ENCODE measurements at places on chromosomes 12 and 14.

GRCh38 chr12:91140026-91140931 lies 29.0 kb upstream of the LUM start:
- DNase-seq: peak; percentile 88

GRCh38 chr12:52867642-52868041 lies 18.8 kb upstream of the KRT78 start:
- DNase-seq: no peak

GRCh38 chr12:120468821-120469449 lies 613 bp downstream of the SRSF9 start:
- no peak for DNase-seq

- no peak for DNase-seq
These were observed 106.7 kb downstream of the TMEM30B start for GRCh38 chr14:61174441-61174891.

DNA sequence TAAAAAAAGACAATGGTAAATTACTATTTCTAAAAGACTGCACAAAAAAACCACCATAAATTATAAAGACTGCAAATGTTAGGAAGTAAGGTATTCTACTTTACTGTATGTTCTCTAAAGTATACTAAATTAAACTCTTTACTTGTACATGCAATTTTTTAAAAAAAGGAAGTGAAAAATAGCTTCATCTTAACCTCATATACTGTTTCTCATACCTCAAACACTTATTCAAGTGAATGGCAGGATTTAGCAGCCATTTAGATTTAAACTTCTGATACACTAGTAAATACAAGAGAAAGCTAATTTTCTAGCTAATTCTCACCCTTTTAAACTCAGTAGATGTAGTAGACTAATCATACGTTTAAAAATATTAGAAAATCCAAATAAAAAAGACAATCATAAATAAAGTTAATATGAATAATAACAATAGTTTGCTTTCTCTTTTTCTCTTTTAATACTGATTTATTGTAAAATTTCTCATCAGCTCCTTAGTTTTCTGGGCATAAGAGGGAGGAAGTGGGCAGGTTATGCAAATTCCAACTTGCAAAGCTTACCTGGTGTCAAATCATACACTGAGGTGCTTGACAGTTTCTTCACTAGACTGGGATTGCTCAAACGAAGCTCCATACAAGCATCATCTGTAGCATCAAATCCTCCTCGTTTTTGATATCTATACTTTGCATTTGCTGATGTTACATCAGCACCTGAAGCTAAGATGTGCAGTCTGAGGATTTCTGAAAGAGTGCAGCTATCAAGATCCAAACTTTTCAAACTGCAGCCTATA lies 71.0 kb upstream of the CFL2 start:
- no peak for DNase-seq

- DNase-seq: no peak
These were observed 67.4 kb downstream of the CLIP1 start for GRCh38 chr12:122354958-122355641.

DNA sequence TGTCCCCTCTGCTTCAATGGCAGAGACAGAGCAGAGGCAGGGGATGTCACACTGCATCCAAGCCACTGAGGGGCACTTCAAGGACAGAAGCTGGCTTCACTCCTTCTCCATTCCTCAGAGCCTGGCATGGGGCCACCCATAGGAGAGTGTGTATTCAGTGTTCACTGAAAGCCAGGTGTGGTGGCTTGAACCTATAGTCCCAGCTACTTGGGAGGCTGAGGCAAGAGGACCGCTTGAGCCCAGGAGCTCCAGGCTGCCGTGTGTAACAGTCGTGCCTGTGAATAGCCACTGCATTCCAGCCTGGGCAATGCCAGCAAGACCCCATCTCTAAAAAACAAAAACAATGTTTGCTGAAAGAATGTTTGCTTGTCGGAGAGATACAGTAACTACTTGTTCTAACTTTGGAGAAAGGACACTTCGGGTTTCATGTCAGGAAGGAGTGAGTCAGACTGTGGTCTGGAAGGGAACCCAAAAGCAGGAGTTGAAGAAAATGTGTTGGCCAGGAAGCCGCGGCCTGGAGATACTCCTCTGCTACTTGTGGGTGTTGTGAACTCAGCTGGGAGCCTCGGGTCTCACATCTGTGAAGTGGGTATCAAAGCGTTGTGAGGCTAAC lies 43.4 kb downstream of the ELK3 start:
- DNase-seq: peak; percentile 92

GRCh38 chr14:61621444-61621843 lies 73.9 kb upstream of the HIF1A start:
- no peak for DNase-seq

- DNase-seq: no peak
These were observed 472.3 kb downstream of the GLT1D1 start for GRCh38 chr12:129325566-129325965.

- DNase-seq: peak; percentile 59
These were observed 28.8 kb downstream of the RPGRIP1 start for GRCh38 chr14:21308479-21309237.

- no peak for DNase-seq
These were observed 418.8 kb downstream of the BCL11B start for GRCh38 chr14:98853063-98853729.

GRCh38 chr12:26732005-26732908 lies 100.7 kb downstream of the ITPR2 start:
- no peak for DNase-seq

DNA sequence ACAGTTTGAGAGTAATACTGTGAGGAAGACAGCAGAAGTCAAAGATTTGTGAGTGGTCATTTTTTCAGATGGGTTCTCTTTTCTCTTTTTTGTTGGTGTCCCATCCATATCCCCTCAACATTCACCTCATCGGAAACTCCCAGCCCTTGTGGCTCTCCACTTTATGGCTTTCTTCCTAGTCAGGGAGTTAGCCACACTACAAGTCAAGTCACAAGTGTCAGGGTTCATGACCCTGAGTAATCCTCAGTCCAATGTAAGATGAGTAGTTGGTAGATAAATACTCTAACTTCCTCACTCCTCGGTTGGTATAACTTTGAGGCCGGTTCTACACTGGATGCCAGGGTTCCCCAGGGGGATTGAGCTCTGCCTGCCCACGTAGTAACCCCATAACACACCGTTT lies 41.4 kb downstream of the PTGER2 start:
- DNase-seq: no peak

DNA sequence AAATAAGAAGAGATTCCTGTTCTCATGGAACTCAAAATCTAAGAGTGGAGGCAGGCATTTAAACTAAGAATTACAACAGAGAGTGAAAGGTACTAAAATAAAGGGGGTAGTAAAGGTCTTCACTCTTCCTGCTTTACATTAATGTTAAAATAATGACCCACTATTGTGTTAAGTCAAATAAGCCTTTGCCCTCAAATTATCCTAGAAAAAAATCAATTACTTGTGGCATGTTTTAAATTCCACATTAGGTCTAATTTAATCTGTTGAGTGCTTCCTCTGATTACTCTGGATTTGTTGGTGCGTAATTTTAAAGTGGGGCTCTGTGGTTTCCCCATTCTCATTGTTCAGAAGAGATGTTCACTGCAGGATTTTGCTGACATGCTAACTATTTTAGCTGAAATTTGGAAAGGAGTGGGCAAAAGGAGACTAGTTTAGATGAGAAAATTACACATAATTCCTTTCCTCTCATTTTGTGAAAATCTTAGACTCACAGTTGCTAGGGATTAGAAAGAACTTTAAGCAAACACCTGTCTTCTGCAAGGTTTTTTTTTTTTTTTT lies 35.5 kb downstream of the BTG1 start:
- DNase-seq: no peak

DNA sequence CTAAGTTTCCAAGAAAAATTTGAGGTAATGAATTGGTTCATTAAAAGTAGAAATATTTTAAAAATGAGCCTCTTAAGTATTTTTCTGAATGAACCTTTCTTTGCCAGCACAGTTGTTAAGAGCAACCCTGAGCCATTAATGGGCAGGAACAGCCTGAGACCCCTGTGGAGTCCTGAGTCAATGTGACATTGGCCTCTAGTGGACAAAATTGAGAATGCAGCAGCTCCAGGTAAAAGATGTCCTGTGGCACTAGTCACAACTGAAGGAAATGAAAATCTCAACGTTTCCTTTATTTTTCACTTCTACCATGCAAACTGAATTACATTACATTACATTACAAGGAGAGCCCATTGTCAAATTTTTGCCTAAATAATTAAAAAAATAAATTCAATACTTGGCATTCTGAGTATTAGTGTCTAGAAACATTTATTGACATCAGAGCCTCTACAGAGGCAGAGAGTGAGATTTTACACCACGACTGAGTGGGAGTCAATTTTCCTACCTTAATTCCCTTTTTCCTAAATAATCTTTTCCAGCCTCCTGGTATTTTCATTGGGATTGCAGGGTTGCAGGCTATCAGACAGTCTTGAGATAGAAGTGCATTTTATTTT lies 135.7 kb downstream of the PPM1H start:
- peak; percentile 72 for DNase-seq

DNA sequence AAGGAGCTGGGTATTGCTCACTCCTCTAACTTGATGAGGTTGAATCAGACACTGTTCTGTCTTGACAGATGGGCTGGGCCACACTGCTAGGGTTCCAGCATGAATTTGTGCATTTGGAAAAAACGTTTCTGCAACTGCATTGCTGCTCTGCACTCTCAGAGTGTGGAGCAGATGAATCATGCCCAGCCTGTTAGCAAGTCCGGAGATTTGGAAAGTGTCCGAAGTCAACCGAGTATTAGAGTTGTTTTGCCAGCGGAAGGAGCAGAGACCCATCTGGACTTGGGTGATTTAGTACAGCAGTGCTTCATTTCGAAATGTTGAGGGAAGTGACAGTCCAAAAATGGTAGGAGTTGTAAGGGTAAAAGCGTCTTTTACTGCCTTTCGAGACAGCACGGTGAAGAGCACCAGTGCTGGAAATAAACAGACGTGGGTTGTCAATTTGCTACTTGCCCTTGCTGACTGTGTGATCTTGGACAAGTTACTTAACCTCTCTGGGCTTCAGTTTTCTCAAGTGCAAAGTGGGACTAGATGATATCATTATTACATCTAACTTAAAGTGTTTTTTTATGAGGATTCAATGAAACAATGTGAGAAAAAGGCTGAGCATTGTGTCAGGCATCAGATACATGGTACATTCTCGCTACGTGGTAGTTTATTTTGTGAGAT lies 139.5 kb downstream of the CHST11 start:
- DNase-seq: peak; percentile 86

- no peak for DNase-seq
These were observed 20.2 kb downstream of the GLRX5 start for GRCh38 chr14:95555053-95555452.

DNA sequence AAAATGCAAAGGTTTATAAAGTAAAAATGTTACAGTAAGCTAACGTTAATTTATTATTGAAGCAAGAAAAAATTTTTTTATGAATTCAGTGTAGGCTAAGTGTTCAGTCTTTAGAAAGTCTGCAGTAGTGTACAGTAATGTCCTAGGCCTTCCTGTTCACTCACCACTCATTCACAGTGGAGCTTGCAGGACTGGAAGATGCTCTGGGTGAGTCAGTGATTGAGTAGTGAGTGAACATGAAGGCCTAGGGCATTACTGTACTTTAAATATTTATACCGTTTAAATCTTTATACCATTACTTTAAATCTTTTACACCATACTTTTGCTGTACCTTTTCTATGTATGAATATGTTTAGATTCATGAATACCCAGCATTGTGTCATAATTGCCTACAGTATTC lies 120.3 kb upstream of the SLC38A4 start:
- DNase-seq: peak; percentile 77

DNA sequence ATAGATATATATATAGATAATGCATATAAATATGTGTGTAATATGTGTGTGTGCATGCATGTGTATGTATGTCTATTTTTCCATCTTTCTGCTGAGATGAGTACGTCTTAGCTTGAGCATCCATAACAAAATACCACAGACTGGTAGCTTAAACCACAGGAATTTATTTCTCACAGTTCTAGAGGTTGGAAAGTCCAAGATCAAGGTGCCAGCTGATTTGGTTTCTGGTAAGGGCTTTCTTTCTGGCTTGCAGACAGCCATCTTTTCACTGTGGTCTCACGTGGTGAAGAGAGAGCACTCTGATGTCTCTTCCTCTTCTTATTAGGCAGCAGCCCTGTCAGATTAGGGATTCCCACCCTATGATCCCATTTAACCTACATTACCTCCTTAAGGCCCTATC lies 47.3 kb downstream of the ACSM4 start:
- peak; percentile 31 for DNase-seq

DNA sequence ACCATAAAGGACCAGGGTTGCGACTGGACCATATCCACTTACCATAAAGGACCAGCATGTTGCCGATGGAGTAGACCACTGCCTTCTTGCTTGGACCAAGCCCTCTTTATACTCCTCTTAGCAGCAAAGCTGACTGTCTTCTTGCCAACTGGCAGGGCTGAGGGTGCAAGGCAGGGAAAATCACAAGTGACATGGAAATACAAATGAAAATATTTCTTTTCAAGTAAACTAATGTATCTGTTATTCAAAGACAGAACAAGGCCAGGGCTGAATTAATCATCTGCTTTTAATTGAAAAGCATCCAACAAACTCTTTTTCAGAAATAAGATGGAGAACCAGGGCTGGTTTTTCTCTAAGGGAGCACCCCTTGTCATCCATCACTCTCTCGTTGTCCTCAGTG lies at the start of gene CELA1:
Gene CELA1 (minus strand): TSS at position 99 of the 400 bp plus-strand sequence. CDS start 41 bp downstream, at position 58.
- no peak for DNase-seq

GRCh38 chr14:105905456-105905855 lies 379.1 kb downstream of the TMEM121 start:
- DNase-seq: no peak

- DNase-seq: no peak
These were observed 9.2 kb downstream of the SERPINA9 start for GRCh38 chr14:94466706-94467370.

DNA sequence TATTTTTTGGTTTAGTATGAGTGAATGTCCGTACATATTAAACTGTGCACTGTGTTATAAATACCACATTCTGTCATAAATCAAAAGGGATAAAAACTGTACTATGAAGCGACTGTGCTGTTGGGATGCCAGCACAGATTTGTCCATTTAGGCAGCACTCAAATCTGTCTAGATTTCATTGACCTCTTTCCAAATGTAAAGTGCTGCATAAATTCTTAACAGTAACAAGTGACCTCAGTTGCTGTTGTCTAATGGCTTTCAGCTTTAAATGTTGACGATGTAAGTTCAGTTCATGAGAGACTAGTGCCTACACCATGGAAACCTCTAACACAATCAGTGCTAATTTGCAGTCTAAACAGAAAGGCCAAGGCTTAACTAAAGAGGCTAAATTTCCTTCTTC lies 531.4 kb upstream of the LMO3 start:
- DNase-seq: no peak

GRCh38 chr14:79581912-79582576 lies 629.3 kb downstream of the DIO2 start:
- peak; percentile 81 for DNase-seq

DNA sequence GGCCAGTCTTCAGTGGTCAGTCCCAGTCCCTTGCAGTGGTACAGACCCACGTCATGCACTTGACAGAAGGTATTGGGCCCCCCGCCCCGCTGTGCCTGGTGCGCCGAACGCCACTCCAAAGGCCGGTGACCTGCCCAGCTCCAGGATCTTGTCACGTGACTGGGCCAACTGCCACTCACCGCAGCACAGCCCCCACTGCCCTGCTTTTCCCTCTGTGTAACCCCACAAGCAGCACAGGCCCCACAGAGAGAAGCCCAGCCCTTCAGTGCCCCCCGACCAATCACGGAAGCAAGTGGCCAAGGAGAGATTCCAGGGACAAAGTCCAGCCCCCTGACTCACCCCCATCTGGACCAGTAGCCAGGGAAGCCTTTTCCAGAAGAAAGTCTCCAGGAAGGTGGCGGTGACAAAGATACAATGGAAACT lies 498 bp downstream of the GPR132 start:
- peak; percentile 54 for DNase-seq

GRCh38 chr14:80973931-80974641 lies 18.7 kb downstream of the TSHR start:
- no peak for DNase-seq

- DNase-seq: no peak
These were observed 92.0 kb downstream of the TBX5 start for GRCh38 chr12:114313910-114314309.
